ENCODE measurements at places on chromosomes 3 and 15.

- no peak for DNase-seq
These were observed 108.4 kb upstream of the SPATA16 start for GRCh38 chr3:173249457-173249856.

DNA sequence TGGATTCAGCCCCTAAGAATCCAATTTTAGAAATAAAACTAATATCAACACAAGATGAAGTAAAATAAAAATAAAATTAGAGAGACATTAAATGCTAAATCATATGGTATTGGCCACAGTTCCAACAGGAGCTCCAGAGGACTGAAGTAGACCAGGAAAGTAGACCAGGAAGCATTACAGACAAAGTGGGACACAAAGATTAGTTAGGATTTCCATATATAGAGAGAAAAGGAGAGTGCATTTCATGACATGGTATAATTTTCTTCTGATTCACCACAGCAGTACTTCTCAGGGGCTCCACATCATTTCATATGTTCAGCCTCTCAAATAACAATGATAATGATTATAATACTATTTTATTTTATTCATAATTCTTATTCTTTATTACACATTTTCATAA is 18.3 kb downstream of the FGF7 start:
- DNase-seq: no peak

DNA sequence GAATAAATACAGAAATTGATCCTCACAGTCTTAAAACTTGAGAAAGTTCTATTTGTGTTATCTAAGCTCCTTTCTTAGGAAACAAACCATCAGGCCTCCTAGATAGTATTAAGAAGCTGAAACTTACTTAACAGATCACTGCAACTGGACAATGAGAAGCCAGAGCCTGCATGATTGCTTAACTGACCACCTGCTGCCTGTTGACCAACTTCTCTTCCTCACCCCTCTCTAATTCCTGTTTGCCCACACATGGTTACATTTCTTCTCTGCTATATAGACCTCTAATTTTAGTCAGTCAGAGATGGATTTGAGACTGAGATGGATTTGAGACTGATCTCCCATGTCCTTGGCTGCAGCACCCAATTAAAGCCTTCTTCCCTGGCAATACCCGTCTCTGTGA is 13.5 kb downstream of the CCPG1 start:
- DNase-seq: no peak

DNA sequence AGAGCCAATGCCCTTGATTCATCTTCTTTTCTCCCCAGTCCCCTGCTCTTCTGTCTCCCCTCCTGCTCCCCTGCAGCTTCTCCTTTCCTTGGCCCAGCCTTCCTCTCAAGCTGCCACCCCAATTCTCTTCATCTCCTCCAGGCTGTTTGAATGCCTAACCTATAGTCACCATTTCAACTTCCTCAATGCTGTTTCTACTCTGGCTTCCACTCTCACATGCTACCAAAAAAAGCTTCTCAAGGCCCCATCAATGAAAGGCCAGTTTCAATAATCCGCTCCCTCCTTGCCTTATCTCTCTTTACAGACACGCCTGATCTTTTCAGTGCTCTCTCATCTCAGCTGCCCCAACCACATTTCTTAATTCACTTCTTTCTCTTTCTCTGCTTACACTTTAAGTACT is 212.2 kb upstream of the GPR149 start:
- no peak for DNase-seq

DNA sequence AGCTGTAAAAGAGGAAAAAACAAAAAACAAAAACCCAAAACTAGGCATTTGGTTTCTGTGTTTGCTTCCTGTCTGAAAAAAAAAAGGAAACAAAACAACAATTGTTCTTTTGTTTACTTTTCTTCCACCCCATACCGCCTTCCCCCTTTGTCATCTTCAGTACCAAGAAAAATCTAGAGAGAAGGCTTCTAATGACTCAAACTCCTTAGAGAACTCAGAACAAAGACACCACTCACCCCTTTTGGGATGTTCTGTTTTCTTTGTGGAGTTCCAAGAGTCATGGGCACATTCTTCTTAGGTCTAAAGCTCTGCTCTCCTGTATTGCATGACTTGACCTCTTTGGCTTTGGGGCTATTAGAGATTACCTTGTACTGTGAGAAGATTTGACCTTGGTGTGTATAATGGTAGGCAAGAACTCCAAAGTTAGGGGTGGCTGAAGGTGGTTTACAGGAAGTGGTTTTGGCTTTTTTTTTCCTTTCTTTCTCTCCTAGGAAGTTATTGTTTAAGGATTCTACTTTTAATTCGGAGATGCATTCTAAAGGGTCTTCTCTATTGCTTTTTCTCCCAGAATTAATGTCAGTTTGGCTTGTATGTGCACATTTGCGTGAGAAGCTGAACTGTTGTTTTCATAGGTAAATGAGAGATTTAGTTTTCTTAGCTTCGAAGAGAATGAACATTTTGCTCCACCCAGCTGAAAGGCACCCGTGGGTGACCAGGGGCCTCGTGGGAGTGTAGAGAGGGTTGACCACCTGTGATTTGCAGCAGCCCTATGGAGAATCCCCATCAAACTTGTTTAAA is 39.5 kb upstream of the ZBTB20 start:
- DNase-seq: no peak

GRCh38 chr3:48016301-48016973 is at the start of gene MAP4:
Gene MAP4 (minus strand): TSS chr3:48016416. CDS start chr3:47998860, 17,556 bp downstream.
- no peak for DNase-seq

GRCh38 chr3:196611761-196612483 is 27.6 kb upstream of the NRROS start:
- no peak for DNase-seq

DNA sequence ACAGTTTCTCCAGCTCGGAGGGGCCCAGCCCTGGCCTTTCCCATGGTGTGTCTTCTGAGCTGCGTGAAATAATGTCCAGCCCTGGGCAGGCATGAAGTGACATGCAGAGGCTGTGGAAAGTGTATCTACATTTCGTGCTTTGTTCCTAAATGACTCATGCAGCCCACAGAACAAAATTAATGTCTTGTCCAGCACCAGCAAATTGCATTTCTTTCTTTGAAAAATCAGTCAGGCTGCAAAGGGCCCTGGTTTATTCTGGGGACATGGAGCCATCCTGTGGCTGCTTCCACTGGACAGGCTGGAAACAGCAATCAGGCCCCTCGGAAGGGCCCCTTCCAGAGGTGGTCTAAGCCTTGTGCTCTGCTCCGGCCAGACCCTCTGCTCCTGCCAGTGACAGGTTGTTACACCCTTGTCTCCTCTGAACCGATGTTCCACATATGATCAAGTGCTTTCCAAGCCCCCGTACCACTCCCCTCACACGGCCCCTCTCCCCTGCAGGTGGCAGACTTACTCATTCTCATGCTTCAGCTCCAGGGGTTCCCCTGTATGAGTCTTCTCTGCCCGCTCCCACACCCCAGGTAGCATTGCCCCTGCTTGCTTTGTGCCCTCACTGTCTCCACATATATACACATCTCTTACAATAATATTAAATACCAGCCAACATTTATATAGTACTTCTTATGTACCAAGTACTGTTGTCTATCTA is 33.7 kb downstream of the CRYGS start:
- DNase-seq: no peak

GRCh38 chr3:18008706-18009368 is 266.4 kb upstream of the TBC1D5 start:
- DNase-seq: no peak

GRCh38 chr3:100360757-100361496 is 26.4 kb downstream of the NIT2 start:
- no peak for DNase-seq

DNA sequence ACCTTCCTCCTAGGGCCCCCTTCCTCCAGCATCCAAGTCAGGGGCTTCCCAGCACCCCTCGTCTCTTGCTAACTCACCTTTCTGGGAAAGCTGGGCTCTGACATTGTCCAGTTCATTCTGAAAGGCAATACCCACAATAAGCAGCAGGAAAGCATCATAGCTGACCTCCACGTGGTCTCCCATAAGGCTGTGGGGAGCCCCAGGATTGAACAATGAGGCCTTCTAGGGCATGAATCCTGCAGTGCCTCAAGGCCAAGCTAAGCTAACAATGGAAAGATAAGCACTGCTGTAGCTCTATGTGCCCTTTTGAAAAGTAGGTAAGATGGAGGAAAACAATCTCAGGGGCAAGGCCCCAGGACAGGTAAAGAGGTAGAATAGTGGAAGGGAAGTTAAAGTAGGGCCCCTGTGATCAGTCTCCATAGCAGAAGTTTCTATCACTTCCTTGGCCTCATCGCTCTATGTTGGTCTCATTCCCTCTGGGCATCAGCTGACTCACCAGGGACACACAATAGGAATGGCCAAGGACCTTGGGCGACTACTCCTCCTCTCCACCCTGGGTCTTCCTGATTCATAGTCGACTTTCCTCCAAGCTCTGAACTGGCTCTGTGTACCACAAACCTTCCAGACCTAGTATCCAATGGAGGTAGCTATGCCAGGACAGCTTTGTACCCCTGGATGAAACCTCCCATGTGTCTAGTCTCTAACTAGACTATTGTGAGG is 11.7 kb downstream of the TRAIP start:
- DNase-seq: no peak

- DNase-seq: no peak
These were observed 85.5 kb downstream of the LIPC start for GRCh38 chr15:58517252-58517681.

GRCh38 chr3:107315141-107315540 is 62.1 kb upstream of the CCDC54 start:
- no peak for DNase-seq

DNA sequence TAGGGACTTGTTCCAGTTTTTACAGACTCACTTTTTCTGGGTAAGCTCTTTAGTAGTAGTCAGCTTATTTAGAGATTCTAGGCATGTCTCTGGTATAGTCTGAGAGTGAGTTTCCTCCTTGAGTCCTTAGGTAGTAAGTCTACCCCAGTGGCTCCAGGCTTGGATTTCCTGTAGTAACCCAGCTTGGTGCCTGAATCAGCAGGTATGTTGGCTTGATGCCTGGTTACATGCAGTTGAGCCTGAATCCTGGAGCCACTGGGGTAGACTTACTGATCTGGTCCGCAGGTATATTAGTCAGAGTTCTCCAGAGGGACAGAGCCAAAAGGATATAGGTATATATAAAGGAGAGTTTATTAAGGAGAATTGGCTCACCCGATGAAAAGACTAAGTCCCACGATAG is 85.8 kb upstream of the RBMS3 start:
- DNase-seq: no peak

DNA sequence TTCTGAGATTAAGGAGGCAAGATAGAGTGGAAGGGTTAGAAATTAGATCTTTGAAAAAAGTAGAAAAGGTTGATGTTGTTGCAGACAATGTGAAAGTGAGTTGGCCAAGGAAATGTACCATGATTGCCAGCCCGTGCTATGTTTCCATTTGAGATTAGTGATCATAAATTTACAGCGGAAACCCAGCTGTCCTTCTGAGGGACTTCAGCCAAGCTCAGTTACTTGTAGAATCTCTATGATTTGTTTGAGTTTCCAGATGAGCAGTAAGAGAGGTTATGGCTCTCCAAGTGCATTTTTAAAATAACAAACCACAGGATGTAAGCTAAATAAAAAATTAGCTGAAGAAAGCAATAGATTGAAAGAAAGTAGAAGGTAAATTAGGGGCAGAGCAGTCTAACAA is 54.2 kb upstream of the RBMS3 start:
- DNase-seq: no peak
